ENCODE measurements at places on chromosomes 2 and 18.

GRCh38 chr2:201182650-201183364 is at the start of gene CASP10:
TSS of gene CASP10 (plus strand) at chr2:201183141. CDS start at chr2:201185778, 2,637 bp downstream.
- peak; percentile 87 for DNase-seq

DNA sequence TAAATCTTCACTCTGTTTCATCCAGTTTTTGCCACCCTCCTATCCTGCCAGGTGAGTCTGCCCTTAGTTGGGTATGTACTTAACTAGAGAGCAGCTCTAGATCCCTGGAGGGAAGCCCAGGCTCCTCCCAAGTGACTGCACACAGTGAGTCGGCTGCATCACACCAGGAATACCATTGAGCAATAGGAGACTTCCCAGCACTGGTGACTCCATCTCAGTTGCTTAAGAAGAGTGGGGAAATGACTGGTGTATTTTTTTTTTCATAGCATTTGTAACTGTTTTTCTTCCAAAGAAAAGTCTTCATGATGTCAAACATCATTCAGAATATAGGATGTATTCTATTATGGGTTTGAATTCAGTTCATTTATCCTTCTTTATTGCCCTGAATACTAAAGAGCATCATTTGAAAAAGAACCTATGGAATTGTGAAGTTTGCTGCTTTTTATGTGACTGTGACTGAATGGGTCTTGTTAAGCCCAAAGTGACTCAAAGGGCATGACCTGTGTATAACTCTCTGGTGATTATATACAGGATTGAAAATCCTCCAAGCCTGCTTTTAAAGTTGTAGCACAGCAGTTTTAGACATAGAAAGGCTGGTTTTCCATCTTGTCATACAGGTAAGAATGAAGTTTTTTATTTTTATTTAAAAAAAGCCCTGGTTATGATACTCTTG is 84.3 kb downstream of the MAP3K20 start:
- peak; percentile 35 for DNase-seq

DNA sequence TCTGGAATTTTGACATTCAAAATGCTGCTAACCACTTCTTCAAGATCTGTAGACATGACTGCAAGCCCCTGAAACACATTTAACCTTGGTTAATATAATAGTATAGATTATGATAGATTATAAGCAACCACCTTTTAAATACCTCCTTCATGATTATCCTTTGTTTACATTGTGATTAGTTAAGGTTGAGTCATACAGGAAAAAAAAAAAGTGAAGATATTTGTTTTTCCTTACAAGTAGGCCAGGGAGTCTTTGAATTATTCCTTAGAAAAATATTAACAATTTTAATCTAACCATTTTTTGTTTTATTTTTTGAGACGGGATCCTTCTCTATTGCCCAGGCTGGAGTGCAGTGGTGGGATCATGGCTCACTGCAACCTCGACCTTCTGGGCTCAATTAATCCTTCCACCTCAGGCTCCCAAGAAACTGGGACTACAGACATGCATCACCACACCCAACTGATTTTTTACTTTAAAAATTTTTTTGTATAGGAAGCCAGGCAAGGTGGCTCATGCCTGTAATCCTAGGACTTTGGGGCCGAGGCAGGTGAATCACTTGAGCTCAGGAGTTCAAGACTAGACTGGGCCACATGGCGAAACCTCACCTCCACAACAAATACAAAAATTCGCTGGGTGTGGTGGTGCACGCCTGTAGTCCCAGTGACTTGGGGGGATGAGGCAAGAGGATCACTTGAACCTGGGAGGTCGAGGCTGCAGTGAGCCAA is 99.4 kb downstream of the SLC39A10 start:
- DNase-seq: no peak

DNA sequence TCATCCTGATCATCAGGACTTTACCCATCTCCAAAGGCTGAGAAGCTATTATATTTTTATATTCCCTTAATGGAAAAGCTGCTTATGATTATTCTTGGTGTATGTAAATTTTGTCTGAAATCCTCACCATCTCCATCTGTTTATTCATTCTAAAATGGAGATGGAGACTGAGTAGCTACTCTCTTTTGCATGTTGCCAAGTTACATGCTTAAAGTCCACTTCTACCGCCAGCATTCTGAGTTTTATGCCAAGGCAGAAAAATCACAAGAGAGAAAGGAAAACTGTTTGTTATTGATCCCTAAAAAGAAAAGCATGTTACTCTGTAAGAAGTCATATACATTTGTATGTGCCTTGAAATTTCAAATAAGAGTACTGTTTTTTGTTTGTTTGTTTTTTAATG is 94.4 kb upstream of the NOSTRIN start:
- no peak for DNase-seq

GRCh38 chr2:3478846-3479385 is 40.4 kb downstream of the ADI1 start:
- DNase-seq: no peak

DNA sequence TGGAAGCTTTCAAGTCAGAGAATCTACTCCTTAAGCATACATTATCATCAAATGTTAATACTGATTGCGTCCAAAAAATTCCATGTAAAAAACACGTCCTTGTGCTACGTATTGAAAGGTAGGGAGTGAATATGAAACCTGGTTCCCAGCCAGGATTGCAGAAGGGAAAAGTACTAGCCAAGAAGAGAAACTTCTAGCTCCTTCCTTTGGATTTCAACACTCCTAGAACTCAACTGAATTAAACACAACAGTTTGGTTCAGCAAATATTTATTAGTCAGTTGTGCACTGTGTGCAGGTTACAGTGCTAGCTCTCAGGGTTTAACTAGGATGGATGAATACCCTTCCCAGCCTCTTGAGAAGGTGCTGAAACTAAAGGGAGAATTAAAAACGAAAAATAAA is 33.9 kb upstream of the FHL2 start:
- no peak for DNase-seq

- DNase-seq: no peak
Measured at GRCh38 chr2:228871012-228871411, 400.1 kb downstream of the PID1 start.

DNA sequence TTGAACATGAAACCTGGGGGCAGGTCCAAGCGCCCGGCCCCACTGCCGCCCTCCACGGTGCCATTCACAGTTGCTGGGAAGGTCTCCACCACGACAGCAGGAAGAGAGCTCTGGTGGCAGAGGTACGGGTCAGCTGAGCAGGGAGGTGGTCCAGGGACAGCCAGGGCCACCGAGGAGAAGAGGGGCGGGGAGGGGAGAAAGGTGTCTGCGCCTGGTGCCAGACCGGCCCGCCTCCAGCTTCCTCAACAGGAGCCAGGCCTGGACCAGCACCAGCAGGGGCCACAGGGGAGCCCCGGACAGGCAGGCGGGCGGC is 56.2 kb downstream of the BIN1 start:
- DNase-seq: no peak

DNA sequence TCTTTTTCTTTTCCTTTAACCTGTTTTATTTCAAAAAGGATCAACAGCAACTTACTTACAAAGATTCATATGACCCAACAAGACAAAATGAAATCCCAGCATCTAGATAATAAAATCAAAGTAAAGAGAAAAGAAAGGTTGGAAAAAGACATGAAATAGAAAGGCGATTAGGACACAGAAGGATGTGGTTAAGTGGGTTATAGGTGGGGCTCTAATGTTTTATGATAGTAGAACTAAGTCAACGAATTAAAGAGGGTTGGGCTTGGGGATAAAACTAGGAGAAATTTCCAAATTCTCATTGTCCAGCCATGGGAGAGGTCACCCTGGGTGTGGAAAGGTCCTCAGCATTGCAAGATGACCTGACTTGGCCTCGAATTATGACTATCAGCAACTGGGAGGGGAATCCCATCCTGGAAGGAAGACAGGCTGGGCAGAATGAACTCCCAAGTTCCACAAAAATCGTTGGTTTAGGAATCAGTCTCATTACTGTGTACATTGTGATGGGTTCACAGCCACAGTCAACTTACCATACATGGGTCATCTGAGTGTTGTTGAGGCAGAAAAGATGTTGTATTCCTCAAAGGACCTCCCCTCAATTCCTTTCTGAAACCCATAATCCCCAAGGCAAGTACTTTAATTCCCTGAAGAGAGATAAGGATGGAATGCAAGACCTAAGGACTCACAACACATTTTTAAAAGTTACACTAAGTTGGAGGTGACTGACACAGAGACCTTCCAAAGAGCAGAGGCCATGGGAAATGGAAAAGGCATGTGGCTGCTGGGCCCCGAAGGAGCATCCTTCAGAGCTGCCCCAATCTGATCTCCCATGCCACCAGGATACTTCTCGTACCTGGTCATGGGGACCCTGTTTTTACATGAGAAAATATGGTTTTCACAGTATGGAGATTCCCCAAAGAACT is 167.6 kb downstream of the UXS1 start:
- no peak for DNase-seq

DNA sequence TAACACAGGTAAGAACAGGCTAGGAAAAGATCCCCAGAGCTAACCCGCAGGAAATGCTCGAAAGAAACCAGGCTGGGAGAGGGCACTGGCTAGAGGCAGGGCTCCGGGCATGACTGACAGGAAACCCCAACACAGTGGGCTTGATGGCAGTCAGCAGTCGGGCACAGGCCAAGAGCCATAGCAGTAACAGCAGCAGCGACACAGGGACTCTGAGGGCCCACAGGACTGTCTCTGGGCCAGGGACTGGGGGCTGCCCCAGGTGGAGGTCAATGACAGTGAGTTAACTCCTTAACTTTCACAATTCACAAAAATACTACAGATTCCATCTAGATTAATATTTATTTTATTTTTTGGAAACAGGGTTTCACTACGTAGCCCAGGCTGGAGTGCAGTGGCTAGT is 37.3 kb upstream of the ASPRV1 start:
- DNase-seq: peak; percentile 33

DNA sequence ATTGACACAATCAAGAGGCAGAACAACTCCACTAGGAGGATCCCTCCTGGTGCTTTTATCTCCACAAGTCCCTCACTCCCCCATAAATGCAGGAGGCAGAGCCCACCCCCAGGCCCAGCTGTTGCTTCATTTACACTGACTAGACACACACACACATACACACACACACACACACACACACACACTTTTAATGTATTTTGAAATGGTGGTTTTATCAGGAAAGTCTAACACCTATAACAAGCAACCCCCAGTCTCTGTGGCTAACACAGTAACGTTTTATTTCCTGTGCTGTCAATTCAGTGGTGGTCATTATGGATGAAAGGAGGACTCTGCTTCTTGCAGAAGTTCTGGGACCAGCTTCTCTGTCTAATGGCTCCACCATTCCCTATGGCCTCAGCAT is 125.4 kb upstream of the FOSL2 start:
- no peak for DNase-seq

DNA sequence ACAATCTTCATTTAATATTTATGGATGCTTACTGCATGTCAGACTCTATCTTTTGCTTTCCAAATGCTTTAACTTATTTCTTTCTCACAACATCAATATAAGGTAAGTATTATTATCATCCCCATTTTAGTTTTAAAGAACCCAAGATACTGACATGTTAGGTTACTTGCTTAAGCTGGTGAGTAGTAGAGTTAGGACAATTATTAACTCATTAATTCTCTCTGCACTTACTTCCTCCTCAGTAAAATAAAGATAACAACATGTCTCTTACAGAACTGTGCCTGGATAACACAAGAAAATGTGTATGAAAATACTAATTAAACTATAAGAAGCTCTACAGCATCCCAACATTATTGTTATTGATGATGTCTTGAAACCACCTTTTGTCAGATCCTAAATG is 359.1 kb upstream of the CHST9 start:
- no peak for DNase-seq

DNA sequence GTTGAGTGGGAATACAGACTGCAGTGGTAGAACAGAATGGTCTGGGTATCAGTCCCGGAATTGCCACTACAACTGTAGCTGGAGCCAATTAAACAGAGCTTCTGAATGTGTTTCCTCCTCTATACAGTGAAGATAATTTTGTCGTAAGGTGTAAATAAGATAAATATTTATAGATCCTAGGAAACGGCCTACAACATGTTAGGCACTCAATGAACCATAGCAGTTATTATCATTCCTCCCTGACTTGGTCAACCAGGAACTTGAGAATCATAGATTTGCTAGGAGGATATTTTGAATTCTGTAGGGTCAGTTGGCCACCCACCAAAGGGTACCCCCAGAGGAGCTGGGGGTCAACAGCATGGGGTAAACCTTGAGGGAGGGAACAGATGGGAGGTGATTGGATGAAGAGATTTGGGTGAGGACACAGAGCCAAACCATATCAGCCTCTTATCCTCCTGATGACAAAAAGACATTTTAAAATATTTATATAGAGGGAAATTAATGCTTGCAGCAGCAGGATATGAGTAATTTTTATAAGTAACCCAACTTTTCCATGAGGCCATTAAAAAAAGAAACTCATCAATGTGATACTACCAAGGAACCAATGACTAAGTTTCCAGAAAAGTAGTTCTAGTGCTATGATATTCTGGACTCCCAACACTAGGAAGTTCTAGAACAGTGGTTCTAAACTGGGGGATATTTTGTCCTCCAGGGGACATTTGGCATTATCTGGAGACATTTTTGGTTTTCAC is 4.0 kb downstream of the DHRS9 start:
- no peak for DNase-seq

- no peak for DNase-seq
Measured at GRCh38 chr18:62529597-62529996, 6.8 kb downstream of the ZCCHC2 start.

GRCh38 chr2:239444626-239445577 is 44.1 kb upstream of the HDAC4 start:
- DNase-seq: no peak

DNA sequence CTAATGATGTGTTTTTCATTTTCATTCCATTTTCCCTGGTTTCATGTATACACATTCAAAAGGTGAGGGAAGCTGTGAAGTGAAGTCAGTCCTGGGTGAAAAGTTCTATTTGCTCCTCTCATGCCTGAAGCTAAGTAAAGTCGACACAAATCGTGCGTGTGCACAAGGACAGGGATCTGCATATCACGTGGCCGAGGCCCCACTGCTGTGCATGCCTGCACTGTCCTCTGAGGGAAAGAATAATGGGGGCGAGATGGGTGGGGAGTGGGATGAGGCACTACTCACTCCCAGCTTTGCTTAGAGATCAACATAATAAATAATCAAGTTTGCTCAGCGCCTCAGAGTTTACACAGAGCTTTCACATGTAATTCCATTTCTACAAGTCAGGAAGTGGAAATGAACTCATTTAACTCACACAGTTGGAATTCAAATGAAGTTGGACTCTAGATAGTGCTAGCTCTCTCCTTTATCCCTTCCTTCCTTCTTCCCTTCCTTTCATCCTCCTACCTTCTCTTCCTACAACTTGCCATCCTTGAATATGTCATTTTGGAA is 5.1 kb upstream of the PTPRM start:
- no peak for DNase-seq

Measured in GM23338 (cell line).